Amniotic stem cell (primary cell): ENCODE measurements at places on chromosomes 4 and X.
A peak's percentile ranks its signal among the peaks of the same experiment; 100 is the strongest.

- no peak for DNase-seq
Measured at GRCh38 chr4:22884157-22884556, 191.4 kb downstream of the GBA3 start.

DNA sequence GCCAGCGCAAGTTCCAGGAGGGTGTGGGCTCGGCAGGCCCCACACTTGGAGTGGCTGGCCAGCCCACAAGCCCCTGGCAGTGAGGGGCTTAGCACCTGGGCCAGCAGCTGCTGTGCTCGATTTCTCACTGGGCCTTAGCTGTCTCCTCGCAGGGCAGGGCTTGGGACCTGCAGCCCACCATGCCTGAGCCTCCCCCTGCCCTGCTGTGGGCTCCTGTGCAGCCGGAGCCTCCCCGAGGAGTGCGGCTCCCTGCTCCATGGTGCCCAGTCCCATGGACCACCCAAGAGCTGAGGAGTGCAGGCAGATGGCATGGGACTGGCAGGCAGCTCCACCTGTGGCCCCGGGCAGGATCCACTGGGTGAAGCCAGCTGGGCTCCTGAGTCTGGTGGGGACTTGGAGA is 139.2 kb upstream of the CXCL13 start:
- no peak for DNase-seq

- DNase-seq = no peak
Measured at GRCh38 chrX:114619874-114620273, 36.0 kb downstream of the HTR2C start.

- no peak for DNase-seq
Measured at GRCh38 chr4:180766045-180766444, 1477.2 kb upstream of the TENM3 start.

GRCh38 chrX:111687305-111687704 is 6.3 kb downstream of the ALG13 start:
- no peak for DNase-seq

DNA sequence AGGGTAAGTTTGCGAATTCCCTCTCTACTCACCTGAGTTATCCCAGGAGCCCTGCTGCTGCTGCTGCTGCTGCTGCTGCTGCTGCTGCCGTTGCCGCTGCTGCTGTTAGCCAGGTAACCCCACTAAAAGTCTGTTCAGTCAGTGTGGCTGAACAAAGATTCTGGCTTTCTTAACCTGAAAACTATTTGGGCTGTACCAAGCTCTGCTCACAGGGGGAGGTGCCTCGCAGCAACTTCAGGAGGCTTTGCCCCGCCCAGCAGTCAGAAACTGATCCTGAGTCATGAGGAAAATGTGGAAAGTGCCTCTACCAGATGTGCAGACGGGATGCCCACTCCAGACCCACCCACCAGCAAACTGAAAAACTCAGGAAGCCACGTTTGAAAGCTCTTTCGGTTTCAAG is at the start of gene CAPN6:
Gene CAPN6 (minus strand): TSS at position 145 of the 400 bp plus-strand sequence. CDS start 6,547 bp downstream, outside the sequence.
- no peak for DNase-seq

DNA sequence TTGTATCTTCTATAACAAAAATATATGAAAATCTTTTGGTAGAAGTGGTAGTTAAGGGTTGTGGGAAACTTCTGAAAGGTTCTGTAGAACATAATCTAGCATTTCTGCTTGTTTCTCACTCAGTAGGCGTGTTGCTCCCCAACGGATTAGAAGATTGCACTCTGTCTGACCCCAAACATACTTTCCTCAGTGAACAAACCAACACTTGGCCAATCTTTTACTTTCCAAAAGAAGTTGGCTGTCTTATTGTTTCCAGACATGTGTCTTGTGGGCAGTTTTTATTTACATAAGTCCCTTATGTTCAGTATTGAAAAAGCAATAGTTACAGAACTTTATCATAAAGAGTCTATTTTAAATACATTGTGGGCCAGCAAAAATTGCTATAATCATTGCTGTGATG is 312.8 kb upstream of the EPHA5 start:
- DNase-seq = no peak

- no peak for DNase-seq
Measured at GRCh38 chr4:118972167-118972566, 83.5 kb downstream of the SYNPO2 start.

DNA sequence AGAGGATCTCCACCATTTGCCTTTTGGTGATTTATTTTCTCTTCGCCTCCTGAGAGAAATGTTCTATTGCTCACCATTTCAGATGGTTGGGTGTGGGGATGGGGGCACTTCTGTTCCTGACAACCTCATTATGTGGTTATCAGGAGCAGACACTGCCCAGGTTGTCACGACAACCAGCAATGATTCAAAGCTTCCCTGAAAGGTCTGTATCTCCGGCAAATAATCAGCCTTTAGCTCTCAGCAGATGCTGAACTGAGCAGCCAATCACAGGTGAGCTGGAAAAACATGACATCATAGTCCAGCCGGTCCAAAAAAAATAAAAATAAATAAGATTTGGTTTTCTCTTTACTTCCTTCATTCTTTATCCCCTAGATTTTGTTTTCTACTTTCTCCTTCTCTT is 5.5 kb upstream of the PAK3 start:
- DNase-seq = no peak

DNA sequence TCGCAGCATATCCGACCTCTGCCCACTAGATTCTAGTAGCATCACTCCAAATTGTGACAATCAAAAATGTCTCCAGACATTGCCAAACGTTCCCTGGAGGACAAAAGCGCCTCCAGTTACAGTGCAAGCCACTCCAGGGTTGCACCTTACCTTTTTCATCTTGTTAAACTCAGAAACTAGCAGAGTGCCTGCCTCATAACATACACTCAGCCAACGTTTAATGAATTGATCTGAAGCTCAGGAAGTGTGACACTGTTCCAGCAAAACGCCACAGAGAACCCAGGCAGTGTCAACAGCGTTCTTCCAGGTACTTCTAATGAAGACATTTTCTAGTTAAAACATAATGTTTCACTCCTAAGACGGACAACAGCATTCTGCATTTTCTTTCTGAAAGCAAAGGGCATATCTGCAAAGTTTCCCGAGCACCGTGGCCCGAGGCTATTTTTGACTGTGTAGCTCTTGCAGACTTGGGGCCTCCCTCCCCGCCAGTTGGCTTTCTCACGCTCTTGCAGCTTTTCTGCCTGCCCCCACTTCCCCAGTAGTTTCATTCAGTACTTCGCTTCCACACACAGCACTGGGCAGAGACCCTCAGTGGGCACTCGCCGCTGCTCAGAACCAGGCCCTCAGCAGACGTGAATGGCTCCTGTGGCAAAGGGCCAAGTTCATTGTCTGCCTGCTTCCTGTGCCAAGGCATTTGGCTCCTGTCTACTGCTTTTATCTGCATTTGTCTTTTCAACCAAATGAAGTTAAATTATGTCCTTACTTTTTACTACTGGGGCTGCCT is 133.4 kb upstream of the TTC29 start:
- DNase-seq = no peak

- no peak for DNase-seq
Measured at GRCh38 chr4:37675587-37676290, 10.4 kb downstream of the RELL1 start.

- DNase-seq = no peak
Measured at GRCh38 chr4:26308568-26308967, 12.2 kb upstream of the RBPJ start.

GRCh38 chr4:39285111-39285795 is 80.9 kb downstream of the RFC1 start:
- no peak for DNase-seq

DNA sequence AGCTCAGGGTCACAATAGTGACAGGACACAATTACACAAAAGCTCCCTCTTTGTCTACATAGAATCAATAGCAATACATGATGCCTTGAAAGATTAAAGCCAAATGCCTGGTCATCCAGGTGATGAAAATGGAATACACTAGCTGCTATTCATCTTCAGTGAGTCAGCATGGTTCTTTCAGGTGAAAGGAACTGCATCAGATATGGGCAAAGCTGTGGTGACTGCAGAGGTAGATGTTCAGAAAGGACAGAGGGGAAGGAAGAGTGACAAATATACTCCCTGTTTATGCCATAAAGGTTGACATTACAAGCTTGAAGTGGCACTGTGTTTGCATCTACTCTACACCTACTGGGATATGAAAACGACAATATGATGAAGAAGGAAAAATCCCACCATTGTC is 20.0 kb upstream of the FTHL17 start:
- DNase-seq = no peak

DNA sequence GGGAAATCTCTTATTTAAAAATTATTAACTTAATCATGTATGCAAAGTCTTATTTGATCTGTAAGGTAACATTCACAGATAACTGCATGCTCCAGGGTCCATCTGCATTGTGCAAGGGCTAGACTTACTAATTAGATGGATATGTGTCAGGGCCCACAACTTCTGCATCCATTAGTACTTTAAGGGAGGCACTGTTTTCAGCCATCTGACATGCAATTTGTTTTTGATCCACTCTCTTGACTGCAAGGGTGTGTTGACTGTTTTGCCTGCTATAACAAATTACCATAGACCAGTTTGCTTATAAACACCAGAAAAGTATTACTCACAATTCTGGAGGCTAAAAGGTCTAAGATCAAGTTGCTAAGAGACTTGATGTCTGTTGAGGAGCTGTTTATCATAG is 542.1 kb upstream of the HS3ST1 start:
- DNase-seq = no peak

DNA sequence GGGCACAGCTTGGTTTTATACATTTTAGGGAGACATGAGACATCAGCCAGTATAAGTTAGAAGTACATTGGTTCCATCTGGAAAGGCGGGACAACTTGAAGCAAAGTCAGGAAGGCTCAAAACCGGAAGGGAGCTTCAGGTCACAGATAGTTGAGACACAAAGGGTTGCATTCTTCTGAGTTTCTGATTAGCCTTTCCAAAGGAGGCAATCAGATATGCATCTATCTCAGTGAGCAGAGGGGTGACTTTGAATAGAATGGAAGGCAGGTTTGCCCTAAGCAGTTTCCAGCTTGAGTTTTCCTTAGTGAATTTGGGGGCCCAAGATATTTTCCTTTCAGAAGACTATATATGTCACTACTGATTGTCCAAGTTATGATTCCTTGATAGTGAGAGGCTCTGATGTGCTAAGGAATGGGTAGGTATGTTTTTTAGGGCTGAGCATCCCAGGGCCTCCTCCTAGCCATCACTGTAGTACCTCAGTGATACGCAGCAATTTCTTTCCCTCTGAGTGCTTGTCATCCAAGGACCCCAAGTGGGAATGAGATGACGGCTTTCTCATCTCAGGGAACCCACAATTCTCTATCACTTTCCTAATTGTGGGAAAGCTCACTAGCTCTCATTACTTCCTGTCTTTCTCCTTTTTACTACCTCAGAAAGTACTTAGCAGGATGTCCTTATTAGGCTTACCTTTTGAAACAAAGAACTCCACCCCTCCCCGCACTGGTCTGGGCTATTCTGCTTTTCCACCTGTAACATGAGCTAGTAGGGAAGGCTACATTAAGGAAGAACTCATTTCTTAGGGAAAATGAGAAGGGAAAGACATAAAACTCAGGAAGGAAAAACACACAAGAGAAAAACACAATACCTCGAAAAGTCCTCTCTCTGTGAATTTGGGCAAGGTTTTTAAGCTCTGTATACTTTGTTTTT is 632.7 kb downstream of the RAPGEF2 start:
- no peak for DNase-seq

DNA sequence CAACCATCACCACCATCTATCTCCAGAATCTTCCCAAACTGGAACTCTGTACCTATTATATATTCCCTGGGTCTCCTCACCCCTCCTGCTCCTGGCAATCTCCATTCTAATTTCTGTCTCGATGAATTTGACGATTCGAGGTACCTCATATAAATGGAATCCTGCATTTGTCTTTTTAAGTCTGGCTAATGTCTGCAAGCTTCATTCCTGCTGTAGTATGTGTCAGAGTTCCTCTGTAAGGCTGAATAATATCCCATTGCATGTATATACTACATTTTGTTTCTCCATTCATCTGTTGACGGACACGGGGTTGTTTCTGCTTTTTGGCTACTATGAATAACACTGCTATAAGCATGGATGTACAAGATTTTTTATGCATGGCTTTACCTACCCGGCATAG is 19.5 kb downstream of the PRKG2 start:
- DNase-seq = no peak

DNA sequence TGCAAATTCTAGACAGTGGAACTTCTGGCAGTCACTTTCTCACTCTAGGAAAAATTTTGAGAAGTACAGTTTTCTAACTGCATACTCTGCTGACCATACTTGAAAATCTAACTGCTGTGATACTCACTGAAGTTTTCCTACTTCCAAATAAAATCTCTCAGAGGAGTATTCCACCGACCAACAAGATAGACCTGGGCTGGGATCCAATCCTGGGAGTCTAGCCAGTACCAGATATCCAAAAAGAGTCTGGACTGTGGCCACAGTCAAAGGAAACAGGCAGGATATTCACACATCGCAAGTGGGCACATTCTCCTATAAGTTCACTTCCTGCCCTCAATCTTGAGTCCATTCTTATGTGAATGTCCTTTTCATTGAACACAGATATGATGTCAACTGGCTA is 1138.7 kb upstream of the PCDH7 start:
- DNase-seq = no peak

DNA sequence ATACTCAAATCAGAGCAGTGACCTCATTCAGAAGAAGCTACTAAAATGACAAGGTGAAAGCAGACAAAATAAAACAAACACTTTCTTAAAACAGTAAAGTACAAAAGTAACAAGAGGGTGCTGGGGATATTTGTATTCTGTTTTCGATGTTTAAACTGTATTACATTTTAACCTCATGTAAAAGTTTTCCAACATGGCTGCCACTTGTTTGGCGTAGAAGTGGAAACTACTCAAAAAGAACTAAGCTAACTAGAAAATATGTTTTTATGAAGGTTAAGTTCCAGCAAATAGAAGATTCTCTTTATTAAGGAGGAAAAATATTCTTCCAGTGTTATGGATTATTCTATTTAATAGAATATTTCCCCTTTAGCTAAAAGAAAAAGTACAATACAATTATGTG is 155.0 kb downstream of the FBXW7 start:
- DNase-seq = no peak

DNA sequence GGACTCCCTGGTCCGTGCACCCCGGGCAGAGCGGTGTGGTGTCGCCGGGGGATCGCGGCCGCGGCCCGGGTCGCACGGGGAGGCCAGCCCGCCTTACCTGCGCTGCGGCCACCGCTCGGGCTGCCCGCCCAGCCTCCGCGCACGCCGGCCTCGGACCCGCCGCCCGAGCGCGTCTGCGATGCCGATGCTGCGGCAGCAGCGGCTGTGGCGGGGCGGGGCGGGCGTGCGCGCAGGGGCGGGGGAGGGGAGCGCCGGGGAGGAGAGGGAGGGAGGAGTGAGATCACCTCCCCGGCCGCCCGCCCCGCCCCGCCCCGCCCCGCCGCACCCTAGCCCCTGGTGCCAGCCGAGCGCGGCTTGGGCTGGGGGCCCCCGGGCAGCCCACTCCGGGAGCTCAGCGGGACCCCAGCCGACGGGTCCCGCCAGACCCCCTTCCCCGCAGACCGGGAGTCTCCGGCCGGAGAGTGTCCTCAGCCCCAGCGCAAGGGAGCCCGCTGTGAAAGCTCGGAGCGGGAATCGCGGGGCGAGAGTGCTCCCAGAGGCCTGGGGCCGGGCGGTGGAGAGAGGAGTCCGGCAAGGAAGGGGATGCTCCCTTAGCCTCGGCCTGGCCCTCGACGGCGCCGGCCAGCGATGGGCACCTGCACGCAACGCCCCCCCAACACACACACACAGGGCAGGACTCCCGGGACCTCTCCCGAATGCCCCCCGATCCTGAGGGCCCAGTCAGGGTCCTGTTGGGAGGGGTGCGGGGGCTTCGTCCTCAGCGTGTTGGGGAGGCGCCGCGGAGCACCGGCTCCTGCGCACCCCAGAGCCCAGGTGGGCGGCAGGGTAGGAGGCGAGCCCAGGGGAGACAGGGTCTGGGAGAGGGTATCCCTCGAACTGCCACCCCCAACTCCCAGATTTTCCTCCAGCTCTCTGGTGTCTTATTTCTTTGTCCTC is at the start of gene L1CAM:
Gene L1CAM (minus strand): TSS at position 206 of the 936 bp plus-strand sequence. CDS start 10,337 bp downstream, outside the sequence.
- no peak for DNase-seq

GRCh38 chrX:69361311-69361845 is 142.7 kb upstream of the NALF2 start:
- peak; percentile 13 for DNase-seq
